Neural crest cell (in vitro differentiated cells): ENCODE measurements at places on chromosomes 16 and 17. TPM values are rescaled to one million over a fixed set of nuclear protein-coding genes. Genes with fewer than 3 reads are reported as not detected.

Gene PYDC1
- total RNA-seq = not detected in 2 replicates

Gene C17orf78
- not detected in 2 replicates for total RNA-seq

Gene DPH1
- 29.7 and 35.1 TPM in 2 replicates for total RNA-seq

Gene RASL10B
- total RNA-seq = 31.7 and 33.8 TPM in 2 replicates

- no peak overlapping the region for H3K27ac ChIP-seq
- DNase-seq = no peak
- peaks cover 22% of the 10 kb centered on the region for H3K27me3 ChIP-seq
These were observed 32.5 kb upstream of the HS3ST2 start for GRCh38 chr16:22781480-22781879.

DNA sequence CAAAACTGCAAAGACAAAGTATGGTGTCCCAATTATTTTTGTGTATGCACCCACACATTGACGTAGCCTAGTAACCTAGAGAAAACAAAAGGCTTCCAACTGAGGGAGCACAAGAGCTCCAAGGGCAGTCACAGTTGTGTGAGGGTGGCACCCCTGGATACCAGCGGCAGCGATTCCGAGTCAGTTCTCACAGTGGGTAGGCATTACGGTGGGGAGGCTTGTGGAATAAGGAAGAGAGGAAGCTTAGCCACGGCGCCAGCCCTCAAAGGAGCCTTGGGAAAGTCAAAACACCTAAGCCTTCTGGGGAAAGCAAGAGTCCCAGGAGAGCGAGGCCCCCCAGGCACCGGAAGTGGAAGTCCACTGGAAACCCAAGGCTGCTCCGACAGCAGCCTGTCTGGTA, 31.0 kb upstream of the ADCY9 start:
- H3K27me3 ChIP-seq = no peaks in the 10 kb centered on the region
- no peak overlapping the region for H3K27ac ChIP-seq
- no peaks in the 10 kb centered on the region for H3K36me3 ChIP-seq
- DNase-seq = no peak
